ENCODE measurements at places on chromosomes 1 and 21.

DNA sequence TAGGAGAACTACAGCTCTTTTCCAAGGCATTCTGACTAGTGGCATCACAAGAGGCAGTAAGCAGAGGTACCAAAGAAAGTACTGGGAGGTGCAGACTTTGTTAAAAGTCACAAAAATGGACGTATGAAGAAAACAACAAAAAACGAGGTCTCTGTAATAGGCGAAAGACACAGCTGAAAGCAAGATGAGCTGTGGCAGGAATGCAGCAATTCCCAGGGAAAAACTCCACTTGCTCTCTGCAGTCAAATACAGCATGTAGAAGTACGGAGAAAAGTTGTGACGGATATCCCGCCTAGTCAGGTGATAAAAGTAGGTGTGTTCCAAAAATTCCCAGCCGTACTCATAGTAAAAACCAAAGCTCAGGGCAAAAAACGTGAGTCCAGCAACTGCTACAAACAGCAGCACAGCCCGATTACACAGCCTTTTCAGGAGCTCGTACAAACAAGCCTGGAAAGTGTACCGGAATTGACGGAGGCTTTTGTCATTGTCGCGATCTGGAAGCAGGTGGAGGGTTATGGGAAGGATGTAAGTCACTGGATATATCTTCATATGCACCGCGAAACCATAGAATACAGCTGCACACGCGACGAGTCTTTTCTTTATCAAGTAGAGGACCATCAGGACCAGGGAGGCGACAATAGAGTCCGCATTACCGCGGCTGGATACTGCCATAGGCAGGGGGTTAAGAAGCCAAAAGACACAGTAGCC is 979 bp downstream of the PIGM start:
- peak overlapping the region; percentile 93 for H3K4me3 ChIP-seq
- peaks cover 3% of the 10 kb centered on the region for H3K36me3 ChIP-seq
- DNase-seq, result peak; percentile 59
- peaks cover 25% of the 10 kb centered on the region for H3K4me1 ChIP-seq
- H3K27ac ChIP-seq, result peak overlapping the region; percentile 87

DNA sequence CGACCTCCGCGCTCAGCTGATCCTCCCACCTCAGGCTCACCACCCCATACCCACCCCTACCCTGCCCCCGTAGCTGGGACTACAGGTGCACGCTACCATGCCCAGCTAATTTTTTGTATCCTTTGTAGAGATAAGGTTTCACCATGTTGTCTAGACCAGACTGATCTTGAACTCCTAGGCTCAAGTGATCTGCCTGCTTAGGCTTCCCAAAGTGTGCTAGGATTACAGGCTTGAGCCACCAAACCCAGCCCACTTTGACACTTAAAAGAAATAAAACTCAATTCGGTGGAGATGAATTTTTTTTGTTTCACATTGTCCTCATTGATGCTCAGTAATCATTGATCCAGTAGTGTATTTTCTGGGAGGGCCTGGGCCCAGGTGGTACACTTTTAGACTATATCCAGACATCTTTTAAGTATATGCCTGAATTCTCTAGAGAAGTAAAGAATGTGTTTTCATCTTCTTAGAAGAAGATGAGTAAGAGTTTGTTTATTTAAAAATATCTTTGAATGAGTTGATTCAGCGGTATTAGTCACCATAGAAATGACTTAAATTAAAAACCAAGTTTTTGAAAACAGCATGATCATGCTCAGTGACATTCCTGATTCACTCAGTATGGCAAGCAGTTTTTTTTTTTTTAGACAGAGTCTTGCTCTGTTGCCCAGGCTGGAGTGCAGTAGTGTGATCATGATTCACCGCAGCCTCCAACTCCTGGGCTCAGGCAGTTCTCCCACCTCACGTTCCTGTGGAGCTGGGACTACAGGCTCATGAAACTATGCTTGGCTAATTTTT is 57.8 kb downstream of the EPB41 start:
- peaks cover 4% of the 10 kb centered on the region for H3K36me3 ChIP-seq
- DNase-seq, result peak; percentile 26
- peak overlapping the region; percentile 73 for H3K27ac ChIP-seq
- no peaks in the 10 kb centered on the region for H3K27me3 ChIP-seq
- no peak overlapping the region for H3K4me3 ChIP-seq

DNA sequence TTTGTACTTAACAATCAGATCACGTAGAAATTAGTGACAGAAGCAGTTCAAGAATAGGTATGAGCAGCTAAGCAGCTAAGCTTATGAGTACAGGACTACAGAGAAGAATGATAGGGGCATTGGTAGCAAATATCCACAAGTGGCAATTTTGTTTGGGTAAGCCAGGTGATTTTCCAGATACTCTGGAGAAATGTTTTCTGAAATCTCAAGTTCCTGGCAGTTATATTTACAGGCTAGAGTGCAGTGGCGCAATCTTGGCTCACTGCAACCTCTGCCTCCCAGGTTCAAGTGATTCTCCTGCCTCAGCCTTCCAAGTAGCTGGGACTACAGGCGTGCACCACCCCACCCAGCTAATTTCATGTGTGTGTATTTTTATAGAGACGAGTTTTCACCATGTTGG is 55.1 kb downstream of the ARID4B start:
- no peak for DNase-seq
- H3K36me3 ChIP-seq, result peaks cover 5% of the 10 kb centered on the region
- H3K4me1 ChIP-seq, result peaks cover 68% of the 10 kb centered on the region
- no peak overlapping the region for H3K27ac ChIP-seq

DNA sequence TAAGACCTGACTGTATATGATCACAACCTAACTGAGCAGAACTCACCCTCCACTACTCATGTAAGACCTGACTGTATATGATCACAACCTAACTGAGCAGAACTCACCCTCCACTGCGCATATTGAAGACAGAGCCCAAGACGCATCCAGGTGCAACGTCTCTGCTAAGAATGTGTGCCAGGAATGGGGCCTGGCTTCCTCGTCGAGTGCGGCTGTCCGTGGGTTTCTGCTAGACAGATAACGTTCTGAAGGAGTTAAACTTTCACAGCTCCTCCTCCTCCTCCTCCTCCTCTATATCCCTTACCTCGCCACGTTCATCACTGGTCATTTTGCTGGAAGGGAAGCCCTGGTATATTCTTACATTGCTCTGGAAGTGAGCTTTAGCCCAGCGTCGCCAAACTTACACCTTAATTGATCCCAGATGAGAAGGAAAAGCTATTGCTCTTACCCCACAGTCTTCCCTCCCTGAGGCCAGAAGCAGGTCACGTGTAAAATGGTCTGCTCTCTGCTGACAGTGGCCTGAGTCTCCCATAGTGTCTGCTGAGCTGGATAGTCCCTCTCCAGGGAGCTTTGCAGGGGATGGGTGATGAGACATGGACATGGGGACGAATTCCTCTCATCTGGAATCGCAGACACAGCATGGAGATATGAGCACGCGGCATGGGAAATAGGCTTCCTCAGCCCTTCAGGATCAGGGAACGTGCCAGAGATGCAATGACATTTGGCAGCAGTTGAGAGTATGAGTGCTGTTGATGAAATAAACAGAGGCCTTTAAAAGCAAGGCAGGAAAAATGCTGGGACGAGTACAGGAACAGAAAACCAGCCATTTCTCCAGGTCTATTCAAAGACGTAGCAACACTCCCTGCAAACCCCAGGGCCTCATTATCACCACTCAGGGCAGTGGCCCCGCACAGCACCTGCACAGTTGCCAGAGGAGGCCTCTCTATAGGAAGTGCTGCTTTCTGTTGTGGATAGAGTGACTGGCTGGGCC is 528.1 kb downstream of the KIF26B start:
- DNase-seq, result no peak
- no peak overlapping the region for H3K27ac ChIP-seq
- H3K4me3 ChIP-seq, result no peak overlapping the region
- peaks cover 3% of the 10 kb centered on the region for H3K36me3 ChIP-seq

GRCh38 chr1:37403166-37403565 is 71.2 kb upstream of the ZC3H12A start:
- no peaks in the 10 kb centered on the region for H3K36me3 ChIP-seq
- no peaks in the 10 kb centered on the region for H3K27me3 ChIP-seq
- peaks cover 5% of the 10 kb centered on the region for H3K4me1 ChIP-seq
- no peak for DNase-seq
- no peak overlapping the region for H3K27ac ChIP-seq
